ENCODE measurements at places on chromosomes 4 and X. TPM values are rescaled to one million over a fixed set of nuclear protein-coding genes. Genes with fewer than 3 reads are reported as not detected.

GRCh38 chr4:73777612-73778011, 37.2 kb downstream of the CXCL8 start:
- no peak for DNase-seq

DNA sequence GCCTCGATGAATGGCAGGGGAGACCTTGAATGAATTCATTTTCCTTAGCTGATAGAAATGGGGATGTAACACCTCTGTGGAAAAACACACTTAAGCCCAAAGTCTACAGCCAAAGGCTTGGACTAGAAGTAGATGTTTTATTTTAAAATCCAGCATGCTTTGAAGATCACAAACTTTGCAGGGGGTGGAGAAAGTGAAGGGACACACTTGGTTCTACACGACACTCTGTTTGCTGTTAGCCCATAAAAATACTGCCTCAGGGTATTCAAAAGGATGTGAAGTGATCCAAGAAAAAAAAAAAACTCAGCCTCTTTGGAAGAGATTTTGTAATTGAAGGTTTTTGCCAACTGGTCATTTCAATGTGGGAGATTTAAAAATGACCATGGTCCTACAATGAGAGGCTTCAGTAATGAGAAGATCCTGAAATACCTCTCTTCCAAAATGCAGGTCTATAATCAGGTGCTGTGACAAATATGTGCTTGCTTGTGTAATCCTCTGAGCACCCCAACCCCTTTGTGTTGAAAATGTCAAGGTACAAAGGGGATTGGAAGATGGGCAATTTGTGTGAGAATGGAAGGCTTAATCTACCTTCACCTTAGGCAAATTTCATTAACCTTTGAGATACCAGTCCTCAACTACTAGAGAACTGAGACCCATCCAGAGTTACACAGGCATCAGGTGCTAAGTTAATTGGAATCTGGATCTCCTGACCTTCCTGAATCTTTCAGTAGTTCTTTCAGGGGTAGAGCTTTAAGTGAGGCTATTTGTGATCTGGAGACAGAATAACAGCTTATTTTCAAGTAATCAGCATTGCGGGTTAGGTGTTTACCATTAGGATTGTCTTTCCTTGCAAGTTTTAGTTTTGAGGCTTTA, 82.5 kb downstream of the HS6ST2 start:
- DNase-seq: no peak

- DNase-seq: no peak
Measured at GRCh38 chrX:22603060-22603459, 330.3 kb downstream of the CBLL2 start.

- peak; percentile 47 for DNase-seq
Measured at GRCh38 chrX:10111364-10112148, 45.2 kb upstream of the CLCN4 start.

DNA sequence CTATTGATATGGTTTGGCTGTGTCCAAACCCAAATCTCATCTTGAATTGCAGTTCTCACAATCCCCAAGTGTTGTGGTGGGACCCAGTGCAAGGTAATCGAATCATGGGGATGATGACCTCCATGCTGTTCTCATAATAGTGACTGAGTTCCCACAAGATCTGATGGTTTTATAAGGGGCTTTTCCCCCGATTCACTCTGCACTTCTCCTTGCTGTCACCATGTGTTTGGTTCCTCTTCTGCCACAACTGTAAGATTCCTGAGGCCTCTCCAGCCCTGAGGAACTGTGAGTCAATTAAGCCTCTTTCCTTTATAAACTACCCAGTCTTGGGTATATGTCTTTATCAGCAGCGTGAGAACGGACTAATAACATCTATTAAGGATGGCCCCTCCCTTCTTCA, 68.8 kb downstream of the FBXW7 start:
- DNase-seq: no peak

Gene MAGEB1
- polyA plus RNA-seq: not detected

- peak; percentile 26 for DNase-seq
Measured at GRCh38 chrX:15973946-15974345, 119.3 kb upstream of the AP1S2 start.

DNA sequence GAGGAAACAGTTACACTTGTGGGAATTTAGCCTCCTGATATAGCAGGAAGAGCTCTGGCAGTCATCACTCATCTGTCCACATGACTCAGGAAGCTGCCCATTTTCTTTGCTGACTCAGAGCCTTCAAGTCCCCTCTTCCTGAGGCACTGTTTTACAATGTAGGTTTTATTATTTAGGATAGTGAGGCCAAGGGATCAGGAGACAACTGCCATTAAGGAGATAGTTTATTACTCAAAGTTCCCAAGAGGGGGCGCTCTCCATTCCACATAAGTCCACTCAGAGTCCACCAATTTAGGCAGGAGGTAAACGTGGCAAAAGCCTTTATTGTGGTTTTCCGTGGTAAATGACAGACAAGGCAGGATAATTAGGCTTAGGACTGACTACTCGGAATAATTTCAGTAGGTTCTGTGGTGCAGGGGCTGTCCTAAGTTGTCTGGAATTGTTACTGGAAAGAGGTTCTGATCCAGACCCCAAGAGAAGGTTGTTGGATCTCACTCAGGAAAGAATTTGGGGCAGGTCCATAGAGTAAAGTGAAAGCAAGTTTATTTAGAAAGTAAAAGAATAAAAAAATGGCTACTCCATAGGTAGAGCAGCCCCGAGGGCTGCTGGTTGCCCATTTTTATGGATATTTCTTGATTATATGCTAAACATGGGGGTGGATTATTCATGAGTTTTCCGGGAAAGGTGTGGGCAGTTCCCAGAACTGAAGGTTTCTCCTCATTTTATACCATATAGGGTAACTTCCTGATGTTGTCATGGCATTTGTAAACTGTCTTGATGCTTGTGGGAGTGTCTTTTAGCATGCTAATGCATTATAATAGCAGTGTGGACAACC, 96.0 kb upstream of the RAB40AL start:
- no peak for DNase-seq

Gene PRRG3
- 0.27 TPM for polyA plus RNA-seq

Gene ADGRG4
- not detected for polyA plus RNA-seq

GRCh38 chrX:23103546-23103945, 103.8 kb downstream of the DDX53 start:
- no peak for DNase-seq

DNA sequence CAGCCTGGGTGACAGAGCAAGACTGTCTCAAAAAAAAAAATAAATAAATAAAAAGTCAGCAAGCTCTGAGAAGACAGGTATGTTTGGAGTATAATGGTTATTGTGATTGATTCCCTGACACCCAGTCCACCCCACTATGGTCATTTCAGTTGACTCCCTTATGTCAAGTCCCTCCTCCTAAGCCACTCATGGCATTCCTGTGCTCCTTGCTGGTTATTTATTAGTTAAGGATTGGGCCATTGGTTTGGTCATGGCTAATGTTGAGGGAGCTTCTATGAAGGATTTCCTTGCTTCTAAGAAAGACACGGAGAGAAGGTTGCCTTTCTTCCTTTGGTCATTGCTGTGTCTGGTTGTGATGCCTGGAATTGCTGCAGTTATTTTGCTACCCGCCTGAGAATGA, 140.1 kb downstream of the UCHL1 start:
- no peak for DNase-seq

GRCh38 chr4:185127021-185127925, 15.8 kb upstream of the SLC25A4 start:
- peak; percentile 73 for DNase-seq

Gene PAGE1
- not detected for polyA plus RNA-seq

GRCh38 chr4:159071178-159071968, 31.5 kb upstream of the RAPGEF2 start:
- DNase-seq: no peak

DNA sequence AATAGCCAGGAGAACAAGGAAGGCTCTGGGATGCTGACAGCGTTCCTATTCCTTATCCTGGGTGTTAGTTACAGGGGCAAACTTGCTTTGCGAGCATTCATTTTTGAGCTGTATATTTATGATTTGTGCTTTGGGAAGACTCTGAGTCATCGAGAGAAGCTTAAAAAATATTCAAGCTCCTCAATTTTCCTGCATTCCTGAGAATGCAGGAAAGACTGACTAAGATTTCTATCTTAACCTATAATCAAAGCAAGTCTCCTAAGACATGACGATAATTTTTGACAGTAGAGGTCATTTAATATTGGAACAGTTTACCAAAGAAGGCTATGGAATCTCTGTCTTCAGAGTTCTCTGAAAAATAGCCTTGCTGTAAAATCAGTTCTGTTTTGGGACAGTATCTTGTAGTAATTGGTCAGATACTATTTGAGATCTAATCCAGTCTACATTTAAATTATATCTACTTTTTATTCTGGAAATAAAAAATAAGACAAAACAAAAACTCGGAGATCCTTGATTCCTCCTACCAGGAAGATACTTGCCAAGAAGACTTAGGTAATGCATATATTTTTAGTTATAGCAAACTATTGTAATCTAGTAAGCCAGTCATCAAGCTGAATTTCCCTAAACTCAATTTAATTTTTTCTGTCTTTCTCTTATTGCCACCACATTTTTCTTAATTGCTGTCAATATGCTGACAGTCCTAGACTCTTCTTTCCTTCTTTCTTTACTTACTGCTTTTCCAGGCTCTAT, 31.7 kb downstream of the BBS12 start:
- DNase-seq: no peak

Data from right cardiac atrium (tissue), 5 donors.